ENCODE measurements at places on chromosomes 3 and 15. TPM values are rescaled to one million over a fixed set of nuclear protein-coding genes. Genes with fewer than 3 reads are reported as not detected.

GRCh38 chr3:11632564-11632963 is 11.2 kb downstream of the VGLL4 start:
- no peak for DNase-seq

DNA sequence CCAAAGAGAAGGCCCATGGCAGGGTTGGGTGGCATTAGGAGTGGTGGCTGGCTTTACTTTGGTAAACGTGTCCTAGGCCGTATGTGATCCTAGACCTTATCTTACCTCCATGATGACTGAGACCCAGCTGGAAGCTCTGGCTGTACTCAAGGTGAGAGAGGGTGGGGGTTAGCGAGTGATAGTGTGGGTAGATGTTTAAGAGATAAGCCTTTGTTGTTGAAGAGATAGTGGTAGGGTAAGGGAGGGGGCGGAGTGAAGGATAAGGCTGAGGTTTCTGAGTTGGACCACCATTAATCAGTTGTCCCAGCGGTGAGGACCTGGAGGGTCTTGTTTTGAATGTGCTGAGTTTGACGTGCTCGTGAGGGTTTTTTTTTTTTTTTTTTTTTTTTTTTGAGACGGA is 61.5 kb upstream of the ULK4 start:
- no peak for DNase-seq

- DNase-seq: no peak
Observed at GRCh38 chr3:4247391-4247790, 55.8 kb upstream of the SETMAR start.

DNA sequence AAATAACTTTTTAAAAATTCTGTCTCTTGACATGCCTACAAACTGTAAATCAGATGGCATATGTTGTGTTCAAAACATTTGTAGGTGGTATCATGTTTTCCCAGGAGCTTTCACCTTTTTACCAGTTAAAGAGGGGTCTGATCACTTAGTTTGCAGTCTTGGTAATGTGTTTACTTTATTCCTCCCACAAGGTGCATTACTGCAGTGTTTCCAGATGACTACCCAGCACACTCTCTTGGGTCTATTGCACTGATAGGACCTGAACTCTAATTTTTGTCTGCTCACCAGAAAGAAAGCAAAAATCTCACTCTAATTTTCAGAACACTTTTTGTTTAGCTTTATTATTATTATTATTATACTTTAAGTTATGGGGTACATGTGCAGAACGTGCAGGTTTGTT is 734.1 kb downstream of the GBE1 start:
- no peak for DNase-seq

DNA sequence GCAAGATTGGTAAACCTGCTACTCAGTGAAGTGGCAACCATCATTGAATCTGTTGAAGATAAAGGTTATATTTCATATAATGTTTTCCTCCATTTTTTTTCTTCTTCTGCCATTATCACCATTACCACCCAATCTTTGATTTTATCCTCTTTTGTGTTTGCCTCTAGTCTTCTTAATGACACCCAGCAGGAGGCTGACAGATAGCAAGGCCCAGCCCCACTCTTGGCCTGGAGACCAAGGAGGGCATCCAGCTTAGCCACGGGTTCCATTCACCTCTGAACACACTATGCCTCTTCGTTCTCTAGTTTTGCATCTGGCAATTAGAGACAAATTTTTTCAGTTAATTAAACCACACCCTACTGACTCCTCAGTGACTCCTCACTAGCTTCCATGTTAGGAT is 129.7 kb downstream of the TPRG1 start:
- DNase-seq: no peak

The KNG1 gene
- total RNA-seq: not detected

The GP5 gene
- 0.58 TPM for total RNA-seq

The GPR27 gene
- total RNA-seq: 0.74 TPM

The FETUB gene
- total RNA-seq: not detected

The REC114 gene
- not detected for total RNA-seq

The AP3B2 gene
- 0.18 TPM for total RNA-seq

The ATP13A4 gene
- 6.1 TPM for total RNA-seq

Data from activated naive CD4-positive, alpha-beta T cell treated with anti-CD3 and anti-CD28 coated beads, Interleukin-2, amount 50 U/mL, for 72 hours (primary cell).